Hepatocyte (in vitro differentiated cells): ENCODE measurements at places on chromosomes 4 and X. TPM values are rescaled to one million over a fixed set of nuclear protein-coding genes. Genes with fewer than 3 reads are reported as not detected.

DNA sequence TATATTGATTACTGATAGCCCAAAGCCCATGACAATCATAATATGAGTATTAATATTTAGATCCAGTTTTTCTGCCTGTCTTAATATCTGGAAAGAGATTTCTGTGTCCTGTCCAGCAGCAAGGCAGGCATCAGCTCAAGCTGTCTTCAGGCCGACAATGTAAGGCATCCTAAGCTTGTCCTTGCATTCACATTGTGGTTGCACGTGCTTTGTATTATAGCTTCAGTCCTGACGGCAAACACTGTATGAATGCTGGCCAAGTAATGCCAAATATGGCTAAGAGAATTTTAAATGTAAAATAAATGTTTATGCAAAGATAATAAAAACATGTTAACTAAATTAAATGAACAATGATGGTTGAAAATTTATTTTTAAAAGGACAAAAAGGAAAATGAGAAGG is 255.7 kb upstream of the RPS6KA3 start:
- no peak overlapping the region for H3K27ac ChIP-seq
- no peak overlapping the region for H3K4me3 ChIP-seq
- H3K4me1 ChIP-seq: no peaks in the 10 kb centered on the region
- DNase-seq: no peak
- no peaks in the 10 kb centered on the region for H3K27me3 ChIP-seq
- H3K36me3 ChIP-seq: no peaks in the 10 kb centered on the region

DNA sequence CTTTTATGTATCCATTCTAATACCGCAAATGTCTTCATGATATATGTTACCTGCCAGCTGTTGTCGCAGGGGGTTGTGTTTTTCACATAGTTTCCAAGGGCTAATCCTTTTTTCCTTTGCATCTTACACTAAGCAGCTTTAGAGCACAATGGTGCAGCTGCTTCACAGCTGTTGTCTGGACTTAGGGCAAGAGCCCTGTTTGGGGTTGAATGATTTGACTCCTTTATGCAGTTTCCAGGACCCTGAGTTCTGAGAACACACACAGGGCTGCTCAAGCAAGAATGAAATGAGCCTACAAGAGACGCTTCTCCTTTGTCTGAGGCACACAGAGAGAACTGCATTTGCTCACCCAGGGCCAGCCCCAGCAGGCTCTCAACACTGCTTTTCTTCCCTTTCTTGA is 20.2 kb downstream of the CCNG2 start:
- H3K36me3 ChIP-seq: no peaks in the 10 kb centered on the region
- no peak overlapping the region for H3K4me3 ChIP-seq
- H3K27ac ChIP-seq: no peak overlapping the region
- H3K4me1 ChIP-seq: peaks cover 7% of the 10 kb centered on the region
- H3K27me3 ChIP-seq: no peaks in the 10 kb centered on the region
- no peak for DNase-seq

Gene STK32B
- total RNA-seq: 1.6 and 3.9 TPM in 2 replicates

- no peak overlapping the region for H3K27ac ChIP-seq
- no peak for DNase-seq
- H3K36me3 ChIP-seq: no peaks in the 10 kb centered on the region
- peaks cover 3% of the 10 kb centered on the region for H3K4me1 ChIP-seq
Observed at GRCh38 chr4:11564021-11564420, 135.3 kb upstream of the HS3ST1 start.

DNA sequence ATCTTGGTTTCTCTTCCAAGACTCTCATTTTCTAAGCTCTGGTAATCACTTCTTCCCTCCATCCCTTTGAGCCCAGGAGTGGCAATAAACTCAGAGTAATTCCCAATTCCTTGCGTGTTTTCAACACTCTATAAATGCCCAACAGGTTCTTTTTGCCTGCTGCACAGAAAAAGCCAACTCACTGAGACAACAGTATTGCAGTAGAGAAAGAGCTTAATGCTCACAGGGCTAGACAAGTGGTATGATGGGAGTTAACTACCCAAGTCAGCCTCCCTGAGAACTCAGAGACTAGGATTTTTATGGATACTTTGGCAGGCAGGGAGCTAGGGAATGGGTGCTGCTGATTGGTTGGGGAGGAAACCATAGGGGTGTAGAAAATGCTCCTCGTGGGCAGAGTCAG is 103.4 kb downstream of the MTNR1A start:
- no peaks in the 10 kb centered on the region for H3K27me3 ChIP-seq
- no peaks in the 10 kb centered on the region for H3K4me1 ChIP-seq
- no peak overlapping the region for H3K4me3 ChIP-seq
- no peaks in the 10 kb centered on the region for H3K36me3 ChIP-seq

- H3K4me1 ChIP-seq: peaks cover 13% of the 10 kb centered on the region
- no peak overlapping the region for H3K4me3 ChIP-seq
- H3K27ac ChIP-seq: peak overlapping the region; percentile 62
- no peak for DNase-seq
Observed at GRCh38 chr4:1191621-1192020, 19.2 kb upstream of the SPON2 start.

- H3K4me1 ChIP-seq: no peaks in the 10 kb centered on the region
- H3K36me3 ChIP-seq: no peaks in the 10 kb centered on the region
- no peaks in the 10 kb centered on the region for H3K27me3 ChIP-seq
- no peak overlapping the region for H3K4me3 ChIP-seq
- H3K27ac ChIP-seq: no peak overlapping the region
Observed at GRCh38 chr4:6391186-6391851, 81.1 kb downstream of the PPP2R2C start.

GRCh38 chr4:171719691-171720090 is 93.5 kb upstream of the GALNTL6 start:
- no peaks in the 10 kb centered on the region for H3K27me3 ChIP-seq
- no peak for DNase-seq
- H3K36me3 ChIP-seq: no peaks in the 10 kb centered on the region
- H3K27ac ChIP-seq: no peak overlapping the region
- no peaks in the 10 kb centered on the region for H3K4me1 ChIP-seq

- H3K27me3 ChIP-seq: no peaks in the 10 kb centered on the region
- H3K27ac ChIP-seq: no peak overlapping the region
Observed at GRCh38 chr4:179472164-179472563, 2029.9 kb upstream of the AGA start.

Gene F11
- total RNA-seq: 9.5 and 19.4 TPM in 2 replicates

DNA sequence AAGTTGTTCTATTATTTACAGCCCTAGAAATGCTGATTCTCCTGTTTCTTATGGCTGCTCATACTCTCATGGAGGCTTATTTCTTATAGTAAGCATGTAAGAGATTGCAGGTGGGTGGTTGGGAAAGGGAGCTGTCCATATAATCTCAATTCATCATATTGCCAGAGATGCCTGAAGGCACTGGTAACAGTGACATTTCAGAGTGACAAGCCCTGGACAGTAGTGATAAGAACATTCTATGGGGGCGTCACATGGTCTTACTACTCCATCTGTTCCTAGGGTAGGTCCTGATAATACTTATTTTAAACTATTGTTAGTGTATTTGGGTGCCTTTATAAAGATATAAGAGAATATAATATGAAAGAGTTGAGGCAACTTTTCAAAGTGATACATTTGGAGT is 171.5 kb downstream of the CFAP299 start:
- no peaks in the 10 kb centered on the region for H3K27me3 ChIP-seq
- no peak overlapping the region for H3K4me3 ChIP-seq
- no peaks in the 10 kb centered on the region for H3K4me1 ChIP-seq
- DNase-seq: no peak
- no peak overlapping the region for H3K27ac ChIP-seq
- H3K36me3 ChIP-seq: no peaks in the 10 kb centered on the region

DNA sequence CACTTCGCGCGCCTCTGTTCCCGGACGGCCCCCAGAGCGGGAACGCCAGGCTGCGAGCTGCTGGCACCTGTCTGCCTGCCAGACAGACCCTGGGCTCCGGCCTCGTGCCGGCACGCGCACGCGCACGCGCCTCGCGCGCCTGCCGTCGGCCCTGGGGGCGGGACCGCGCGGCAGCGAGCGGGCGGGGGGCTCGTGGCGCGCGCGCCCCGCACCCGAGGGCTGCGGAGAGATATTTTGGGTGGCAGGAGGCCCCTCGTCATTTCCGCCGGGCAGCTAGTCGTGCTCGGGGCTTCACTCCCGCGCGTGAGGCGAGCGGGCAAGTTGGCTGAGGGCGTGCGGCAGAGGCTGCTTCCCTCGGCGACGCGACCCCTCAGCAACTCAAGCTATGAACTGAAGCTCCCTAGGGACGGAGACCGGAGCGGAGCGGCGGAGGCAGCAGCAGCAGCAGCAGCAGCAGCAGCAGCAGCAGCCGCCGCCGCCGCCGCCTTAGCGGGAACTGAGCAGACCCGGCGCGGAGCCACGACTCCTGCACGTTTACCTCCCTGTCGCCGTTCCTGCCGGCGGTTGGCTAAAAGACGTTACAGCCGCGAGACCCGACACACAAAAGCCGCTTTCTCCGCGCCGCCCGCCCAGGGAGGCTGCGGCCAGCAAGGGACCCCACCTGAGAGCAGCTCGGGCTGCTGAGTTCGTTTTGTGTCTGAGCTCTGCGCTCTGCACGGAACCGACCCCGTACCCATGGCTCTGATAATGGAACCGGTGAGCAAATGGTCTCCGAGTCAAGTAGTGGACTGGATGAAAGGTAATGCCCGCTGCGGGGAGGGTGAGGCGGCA is at the start of gene CNKSR2:
CNKSR2 (plus strand) TSS at position 256 of the 831 bp plus-strand sequence; CDS start at position 736, 480 bp downstream.
- H3K27me3 ChIP-seq: peaks cover 8% of the 10 kb centered on the region
- DNase-seq: peak; percentile 78
- H3K27ac ChIP-seq: no peak within 1 kb of the TSS
- H3K36me3 ChIP-seq: no peaks in the 10 kb centered on the region
- H3K4me3 ChIP-seq: peak within 1 kb of the TSS; percentile 60

DNA sequence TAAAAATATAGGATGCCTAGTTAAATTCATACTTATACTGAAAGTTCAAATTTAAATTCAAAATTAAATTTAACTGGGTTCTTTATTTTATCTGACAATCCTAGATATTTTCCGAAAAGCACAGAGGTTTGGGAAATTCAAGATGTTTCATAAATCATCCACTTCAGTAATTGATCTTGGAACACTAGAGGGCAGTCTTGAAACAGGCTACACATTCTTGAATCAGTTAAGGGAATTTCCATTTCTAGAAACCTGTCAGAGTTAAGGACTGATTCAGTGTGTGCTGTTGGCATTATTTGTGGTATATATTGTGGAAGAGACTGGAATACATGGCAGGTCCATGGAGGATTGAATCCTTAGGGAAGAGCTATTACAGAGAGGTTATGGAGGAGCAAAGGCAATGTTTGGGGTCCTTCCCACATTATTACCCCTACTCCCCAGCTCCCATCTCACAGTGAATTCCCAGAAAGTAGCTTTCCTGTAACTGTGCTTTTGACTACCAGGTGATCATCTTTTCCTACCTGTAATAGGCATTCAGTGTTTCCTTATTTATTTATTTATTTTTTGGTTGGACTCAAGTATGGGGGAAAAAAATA is 92.9 kb downstream of the EGF start:
- no peaks in the 10 kb centered on the region for H3K27me3 ChIP-seq
- peak; percentile 77 for DNase-seq
- H3K36me3 ChIP-seq: no peaks in the 10 kb centered on the region
- H3K4me3 ChIP-seq: no peak overlapping the region
- H3K27ac ChIP-seq: no peak overlapping the region

Gene IQCM
- total RNA-seq: 0.68 and 1.5 TPM in 2 replicates

DNA sequence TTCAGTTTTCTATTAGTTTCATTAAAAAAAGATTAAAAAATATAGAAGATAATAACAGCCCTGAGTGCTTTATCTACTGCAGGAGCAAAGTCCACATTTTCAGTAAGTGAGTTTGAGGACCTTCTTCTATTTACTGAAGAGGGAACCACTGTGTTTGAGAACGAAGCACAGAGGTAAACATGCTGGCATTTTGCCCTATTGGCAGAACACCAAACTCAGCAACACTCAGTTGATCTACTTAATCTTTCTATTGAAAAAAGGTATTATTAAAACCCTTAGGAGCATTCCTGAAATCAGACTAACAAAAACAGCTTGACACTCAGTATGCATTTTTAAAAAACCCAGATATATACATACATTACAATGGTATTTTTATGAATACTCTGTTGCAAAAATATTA is 1496.7 kb downstream of the TECRL start:
- H3K4me1 ChIP-seq: peaks cover 5% of the 10 kb centered on the region
- DNase-seq: peak; percentile 12
- H3K27me3 ChIP-seq: no peaks in the 10 kb centered on the region
- H3K36me3 ChIP-seq: no peaks in the 10 kb centered on the region
- no peak overlapping the region for H3K27ac ChIP-seq

DNA sequence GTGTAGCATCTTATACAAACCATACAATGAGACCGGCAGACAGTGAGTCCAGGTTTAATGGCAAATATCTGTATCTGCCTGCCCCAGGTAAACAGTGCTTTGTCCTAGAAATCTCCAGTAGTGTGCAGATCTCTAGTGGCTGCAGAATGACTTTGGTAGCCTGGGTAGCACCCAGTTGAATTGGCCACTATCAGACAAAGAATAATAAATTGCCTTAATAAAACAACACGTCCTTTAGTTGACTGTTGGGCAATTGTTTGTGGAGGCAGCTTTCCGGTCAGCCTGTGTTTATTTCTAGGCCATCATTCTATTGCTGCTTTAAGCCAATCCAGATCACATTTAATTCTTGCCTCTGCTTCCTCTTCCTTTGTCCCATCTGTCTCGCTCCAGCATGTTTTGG is 52.5 kb downstream of the SNX25 start:
- H3K27ac ChIP-seq: no peak overlapping the region
- H3K4me1 ChIP-seq: no peaks in the 10 kb centered on the region
- H3K4me3 ChIP-seq: no peak overlapping the region
- H3K36me3 ChIP-seq: no peaks in the 10 kb centered on the region
- H3K27me3 ChIP-seq: no peaks in the 10 kb centered on the region

DNA sequence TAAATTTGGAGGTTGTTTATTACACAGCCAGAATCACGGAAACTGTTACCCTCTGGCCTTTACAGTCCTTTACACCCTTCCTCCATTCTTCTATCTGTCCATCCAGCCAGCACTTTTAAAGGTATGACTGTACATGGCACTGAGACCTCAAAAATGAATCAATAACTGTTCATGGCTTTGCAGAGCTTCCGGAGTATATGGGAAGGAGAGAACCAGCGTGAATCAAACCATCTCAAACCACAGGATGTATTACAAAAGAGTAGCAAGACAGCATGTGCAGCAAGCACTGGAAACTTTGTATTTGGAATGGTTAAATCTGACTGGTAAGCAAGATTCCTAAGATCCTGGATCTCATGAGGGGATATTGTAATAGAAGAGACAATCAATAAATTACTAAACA is 228.5 kb upstream of the CASK start:
- no peaks in the 10 kb centered on the region for H3K36me3 ChIP-seq
- no peaks in the 10 kb centered on the region for H3K27me3 ChIP-seq
- H3K4me1 ChIP-seq: no peaks in the 10 kb centered on the region
- DNase-seq: no peak
- no peak overlapping the region for H3K27ac ChIP-seq
- H3K4me3 ChIP-seq: no peak overlapping the region
